ENCODE measurements at places on chromosomes 5 and 9.

DNA sequence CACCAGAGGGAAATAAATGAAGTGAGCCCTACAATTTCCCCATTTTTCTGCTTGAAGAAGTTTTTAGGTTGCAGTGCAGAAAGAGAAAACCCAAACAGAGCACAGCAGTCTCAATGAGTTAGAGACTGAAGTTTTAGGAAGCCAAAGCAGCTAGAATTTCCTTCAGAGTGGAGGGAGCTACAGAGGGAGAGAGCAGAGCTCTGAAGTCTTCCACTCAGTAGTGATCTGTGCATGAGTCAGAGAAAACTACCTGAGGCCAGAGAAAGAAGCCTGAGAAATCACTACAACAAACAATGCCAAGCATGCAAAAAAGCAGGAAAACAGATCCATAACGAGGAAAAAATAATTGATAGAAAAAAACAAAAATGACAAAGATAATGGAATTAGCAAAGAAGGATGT is 17.9 kb upstream of the NDUFB6 start:
- DNase-seq = no peak

DNA sequence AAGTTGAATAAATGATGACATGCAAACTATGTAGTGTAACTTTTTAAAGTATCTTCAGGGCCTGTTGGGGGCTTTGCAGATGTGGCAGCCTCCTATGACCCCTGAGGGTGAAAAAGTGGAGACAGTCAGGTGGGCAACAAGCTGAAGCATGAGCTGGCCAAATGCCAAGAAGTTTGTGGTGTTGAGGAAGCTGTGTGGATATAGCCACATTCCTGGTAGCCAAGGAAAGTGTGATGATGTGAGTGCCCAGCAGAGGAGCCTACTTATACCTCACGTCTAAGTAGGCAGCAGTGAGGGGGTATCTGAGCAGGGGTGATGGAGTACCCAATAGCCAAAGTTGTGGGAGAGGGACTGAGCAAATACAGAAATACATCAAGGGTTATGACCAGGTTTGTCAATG is 621.2 kb upstream of the CDH6 start:
- no peak for DNase-seq

DNA sequence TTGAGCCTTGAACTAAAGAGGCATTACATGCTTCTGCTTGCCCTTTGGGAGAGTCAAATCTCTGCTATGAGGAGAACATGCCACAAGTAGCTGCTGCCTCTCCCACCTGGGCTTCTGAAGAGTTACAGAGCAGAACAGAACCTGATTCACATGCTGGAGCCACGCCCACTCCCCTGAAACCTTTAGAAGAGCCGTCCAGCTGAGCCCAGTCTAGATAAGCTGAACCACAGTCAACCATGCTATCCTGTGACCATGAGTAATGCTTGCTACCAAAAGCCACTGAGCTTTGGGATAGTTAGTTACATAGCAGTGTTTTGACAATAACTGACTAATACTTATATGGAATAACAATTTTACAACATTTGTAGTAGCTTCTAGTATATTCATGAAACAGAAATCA is 111.0 kb upstream of the VCAN start:
- no peak for DNase-seq

- no peak for DNase-seq
Observed at GRCh38 chr9:132609829-132610228, 27.4 kb downstream of the BARHL1 start.

- DNase-seq = no peak
Observed at GRCh38 chr9:68738358-68738757, 33.3 kb downstream of the PIP5K1B start.

DNA sequence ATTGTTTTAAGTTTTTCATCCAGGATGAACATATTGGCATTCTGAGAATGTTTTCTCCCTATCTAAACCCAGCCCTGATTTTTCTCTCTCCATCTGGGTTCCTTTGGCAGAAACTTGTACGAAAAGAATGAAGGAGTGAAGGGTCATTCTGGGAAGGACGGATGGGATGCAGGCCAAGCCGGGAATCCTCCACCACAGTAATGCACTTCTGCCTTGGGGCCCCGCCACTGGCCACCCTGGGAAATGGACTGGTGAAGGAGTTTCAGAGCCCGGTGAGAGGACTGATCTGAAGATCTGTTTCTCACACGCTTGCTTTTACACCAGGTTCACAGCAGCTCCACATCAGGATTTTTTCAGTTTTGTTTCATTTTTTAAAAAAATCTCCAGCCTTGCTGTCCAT is 554.8 kb downstream of the BNC2 start:
- DNase-seq = no peak

DNA sequence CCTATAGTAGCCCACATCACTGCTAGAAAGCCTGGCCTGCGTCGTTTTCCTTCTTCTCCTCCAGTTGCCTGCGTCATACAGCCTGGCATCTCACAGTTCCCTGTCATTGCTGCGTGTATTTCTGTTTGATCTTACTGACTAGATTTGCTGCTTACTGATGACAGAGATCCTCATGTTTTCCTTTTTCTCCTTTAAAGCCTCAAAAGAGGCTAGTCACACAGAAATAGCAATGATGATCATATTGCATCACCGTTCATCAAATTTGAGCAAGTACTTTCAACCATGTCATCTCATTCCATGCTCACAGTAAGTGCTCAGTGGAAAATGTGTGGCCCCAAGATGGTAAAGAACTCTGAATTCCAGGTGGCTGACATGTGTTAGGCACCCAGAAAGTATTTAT is 76.8 kb downstream of the MVB12B start:
- DNase-seq = no peak

Measured in nucleus accumbens (tissue), 56 donors.